Uterus (tissue), 4 donors: ENCODE measurements at places on chromosomes 2 and 18.

- no peak for DNase-seq
Measured at GRCh38 chr2:47065771-47066380, 89.2 kb downstream of the STPG4 start.

DNA sequence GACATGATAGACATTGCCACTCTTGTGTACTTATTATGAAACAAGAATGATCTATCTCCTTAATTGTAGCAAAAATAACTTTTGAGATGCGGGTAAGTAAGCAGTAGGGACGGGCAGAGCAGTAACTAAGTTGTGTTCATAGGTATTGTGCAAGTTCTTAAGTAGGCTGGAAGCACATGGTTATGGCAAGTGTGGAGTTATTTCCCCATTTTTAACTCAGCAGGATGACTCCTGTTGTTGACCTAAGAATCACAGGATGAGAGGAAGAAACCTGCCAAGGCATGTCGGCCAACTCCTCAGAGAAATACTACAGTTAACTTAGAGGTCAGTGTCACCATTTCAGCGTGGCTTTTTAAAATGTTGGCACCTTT lies 51.1 kb upstream of the FN1 start:
- no peak for DNase-seq

DNA sequence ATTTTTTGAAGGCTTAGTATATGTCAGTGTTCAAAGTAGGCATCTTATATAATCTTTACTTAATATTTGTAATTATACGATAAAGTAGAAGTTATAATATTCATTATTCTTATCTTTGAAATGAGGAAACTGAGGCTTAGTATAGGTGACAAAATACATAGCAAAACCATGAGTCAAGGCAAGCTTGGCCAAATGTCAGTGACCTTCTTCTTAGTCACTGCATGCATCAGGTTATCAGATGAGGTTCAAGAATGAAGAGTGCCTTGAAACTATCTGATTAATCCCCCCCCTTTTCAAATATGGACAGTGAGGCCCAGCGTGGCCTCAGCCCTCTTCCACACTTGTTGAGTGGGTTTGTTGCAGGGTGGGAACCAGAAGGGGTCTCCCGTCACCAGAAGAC lies 59.3 kb downstream of the PMAIP1 start:
- no peak for DNase-seq

- peak; percentile 19 for DNase-seq
Measured at GRCh38 chr2:50591642-50592041, 440.3 kb downstream of the NRXN1 start.

DNA sequence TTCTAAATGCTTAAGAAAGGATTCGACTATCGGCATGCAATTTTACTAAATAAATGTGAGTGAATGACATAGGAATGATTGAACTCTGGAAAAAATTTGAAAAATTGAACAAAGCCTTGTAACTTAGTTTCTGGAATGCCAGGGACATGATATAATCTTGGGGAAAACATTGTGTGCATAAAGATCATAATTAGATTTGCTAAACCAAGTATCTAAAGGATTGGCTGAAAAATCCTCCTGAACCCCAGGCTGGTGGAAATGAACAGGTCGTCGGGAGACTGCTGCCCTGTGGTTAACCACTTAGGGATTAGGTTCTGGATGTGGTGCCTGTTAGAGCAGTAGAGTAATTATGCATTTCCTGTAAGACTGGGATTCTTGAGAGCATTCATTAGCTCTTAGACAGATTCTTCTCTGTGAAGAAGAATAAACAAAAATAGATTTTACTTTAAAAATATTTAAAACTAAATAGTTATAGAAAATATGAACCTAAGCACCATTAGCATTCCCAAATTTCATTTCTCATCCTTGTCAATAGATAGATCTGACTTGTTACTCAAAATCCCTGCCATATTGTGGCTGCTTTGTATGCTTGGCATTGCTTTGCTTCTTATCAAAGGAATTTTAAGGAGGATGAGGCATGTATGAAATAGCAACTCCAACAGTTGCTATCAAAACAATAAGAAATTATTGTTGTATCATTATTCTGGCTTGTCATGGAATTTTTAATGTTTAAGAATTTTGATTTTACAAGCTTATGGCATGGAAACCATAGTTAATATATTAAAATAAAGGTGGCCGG lies 55.9 kb downstream of the LYPD6B start:
- DNase-seq = no peak

DNA sequence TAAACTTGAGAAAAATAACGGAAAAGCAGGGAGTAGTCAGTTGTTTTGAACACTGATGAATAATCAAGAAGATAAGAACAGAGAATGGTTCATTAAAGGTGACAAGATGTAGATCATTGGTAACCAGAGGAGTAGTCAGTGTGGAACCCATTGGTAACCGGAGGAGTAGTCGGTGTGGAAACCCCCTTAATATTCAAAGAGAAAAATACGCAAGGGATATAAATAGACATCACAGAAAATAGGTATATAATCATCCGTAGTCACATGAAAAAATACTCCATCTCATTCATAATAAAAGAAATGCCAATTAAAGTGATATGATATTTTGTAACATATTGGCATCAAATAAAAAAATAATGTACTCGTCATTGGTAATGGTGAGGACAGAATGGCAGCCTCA lies 70.6 kb upstream of the EPAS1 start:
- no peak for DNase-seq

DNA sequence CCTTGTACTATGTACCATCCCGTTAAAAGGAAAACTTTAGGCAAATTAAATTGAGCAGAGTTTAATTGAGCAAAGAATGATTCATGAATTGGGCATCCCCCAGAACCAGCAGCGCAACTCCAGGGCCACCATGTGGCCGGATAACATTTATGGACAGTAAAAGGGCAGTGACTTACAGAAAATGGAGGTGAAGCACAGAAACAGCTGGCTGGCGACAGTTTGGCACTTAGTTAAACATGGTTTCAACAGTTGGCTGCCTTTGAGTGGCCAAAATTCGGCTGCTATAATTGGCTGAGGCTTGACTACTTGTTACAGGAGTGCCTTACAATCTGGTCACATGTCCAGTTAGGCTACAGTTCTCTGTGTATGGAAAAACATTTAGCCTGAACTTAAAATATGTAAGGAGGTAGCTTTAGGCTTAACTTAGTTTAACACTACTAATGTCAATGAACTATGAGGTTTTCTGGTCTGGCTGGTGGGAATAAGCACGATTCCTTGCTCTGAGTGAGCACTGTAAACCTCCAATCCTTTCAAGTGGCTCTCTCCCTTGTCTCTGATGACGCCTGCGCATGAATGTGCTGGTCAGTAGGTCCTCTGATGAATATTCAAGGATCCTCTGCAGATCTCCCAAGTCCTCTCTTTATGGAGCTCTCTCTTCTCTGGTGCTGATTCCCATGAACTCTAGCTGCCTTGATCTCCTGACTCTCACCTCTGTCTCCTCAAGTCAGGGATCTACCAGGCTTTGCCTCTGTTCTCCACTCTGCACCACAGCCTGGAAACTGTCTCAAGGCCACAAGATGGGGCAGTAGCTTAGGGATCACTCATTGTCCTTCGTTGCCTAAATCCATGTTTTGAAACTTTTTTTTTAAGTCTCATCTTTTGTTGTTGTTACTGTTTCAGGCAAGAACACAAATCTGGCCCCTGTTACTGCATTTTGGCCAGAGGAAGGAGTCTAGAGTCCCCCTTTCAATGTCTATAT lies 24.4 kb upstream of the RAB31 start:
- peak; percentile 38 for DNase-seq

- no peak for DNase-seq
Measured at GRCh38 chr2:61759005-61759404, 94.9 kb downstream of the FAM161A start.
